ENCODE measurements at places on chromosomes 5 and 9.

DNA sequence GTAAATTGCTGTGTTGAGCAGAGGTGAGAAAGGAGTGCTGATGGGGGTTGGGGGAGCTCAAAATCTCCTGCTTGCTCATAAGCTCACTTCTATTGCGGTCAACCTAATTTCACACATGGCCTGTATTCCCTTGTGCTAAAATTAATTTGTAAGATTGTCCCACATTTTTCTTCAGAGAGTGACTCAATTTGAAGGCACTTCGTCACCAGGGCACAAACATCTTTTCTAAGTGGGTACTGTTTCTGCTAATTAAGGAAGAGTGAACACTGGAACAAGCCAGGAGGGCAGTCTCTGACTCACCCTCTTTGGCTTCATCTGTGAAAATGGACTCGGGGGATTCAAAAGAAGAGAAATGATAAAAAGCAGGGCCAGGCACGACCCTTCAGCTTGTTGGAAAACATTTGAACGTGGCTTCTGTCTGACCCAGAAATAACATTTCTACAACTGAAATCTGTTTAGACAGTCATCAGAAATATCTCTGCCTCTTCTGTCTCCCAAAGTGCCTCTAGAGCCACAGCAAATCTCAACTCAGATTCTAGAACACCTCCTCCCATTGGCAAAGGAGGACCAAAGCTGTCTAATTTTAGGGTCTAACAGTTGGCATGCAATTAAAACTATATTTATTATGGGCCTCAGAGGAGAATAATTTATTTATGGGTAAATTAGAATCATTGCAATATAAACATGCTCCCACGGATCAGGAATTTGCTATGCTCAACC is 49.8 kb downstream of the FEM1C start:
- DNase-seq = no peak

- DNase-seq = no peak
These were observed 407.7 kb downstream of the SH3GL2 start for GRCh38 chr9:17986595-17986994.

DNA sequence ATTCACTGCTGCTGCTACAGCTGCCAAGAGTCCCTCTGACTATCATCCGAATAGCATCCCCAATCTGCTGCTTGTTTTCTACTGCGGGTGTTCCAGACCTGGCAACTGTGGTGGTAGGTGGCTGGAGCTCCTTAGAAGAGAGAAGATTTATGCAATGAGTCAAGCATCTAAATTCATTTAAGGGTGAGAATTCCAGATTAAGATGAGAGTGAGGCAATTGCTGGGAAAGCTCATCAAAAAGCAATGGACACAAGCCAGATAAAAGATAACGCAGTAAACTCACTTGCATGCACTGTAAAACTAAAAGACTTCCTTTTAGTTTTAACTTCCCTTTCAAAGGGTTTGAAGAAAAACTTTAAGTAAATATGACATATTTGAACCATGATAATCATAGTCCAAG is 3.9 kb downstream of the PLK2 start:
- DNase-seq = no peak

- no peak for DNase-seq
These were observed 970.9 kb downstream of the EFNA5 start for GRCh38 chr5:106699796-106700195.

DNA sequence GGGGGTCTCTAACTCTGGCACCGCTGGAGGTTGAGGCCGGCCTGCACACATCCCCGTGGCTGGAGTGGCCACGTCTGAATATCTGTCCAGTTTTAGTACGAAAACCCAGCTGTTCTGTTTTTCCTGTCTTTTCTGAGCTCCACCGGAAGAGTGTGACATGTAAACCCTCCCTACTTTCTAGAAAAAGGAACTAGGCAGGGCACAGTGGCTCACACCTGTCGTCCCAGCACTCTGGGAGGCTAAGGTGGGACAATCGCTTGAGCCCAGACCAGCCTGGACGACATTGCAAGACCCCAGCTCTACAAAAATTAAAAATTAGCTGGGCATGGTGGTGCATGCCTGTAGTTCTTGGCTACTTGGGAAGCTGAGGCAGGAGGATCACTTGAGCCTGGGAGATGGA is 8.2 kb upstream of the PHYKPL start:
- no peak for DNase-seq

DNA sequence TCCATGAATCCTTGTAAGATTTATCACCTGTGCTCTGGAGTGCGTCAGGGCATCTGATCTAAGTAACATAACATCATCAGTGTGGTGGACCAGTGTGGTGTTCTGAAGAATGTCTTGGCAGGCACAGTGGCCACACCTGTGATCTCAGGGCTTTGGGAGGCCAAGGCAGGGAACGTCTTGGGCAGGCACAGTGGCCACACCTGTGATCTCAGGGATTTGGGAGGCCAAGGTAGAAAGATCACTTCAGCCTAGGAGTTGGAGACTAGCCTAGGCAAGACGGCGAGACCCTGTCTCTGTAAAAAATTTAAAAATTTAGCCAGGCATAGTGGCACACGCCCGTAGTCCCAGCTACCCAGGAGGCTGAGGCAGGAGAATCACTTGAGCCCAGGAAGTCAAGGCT is 185.5 kb downstream of the CACNA1B start:
- DNase-seq = no peak

DNA sequence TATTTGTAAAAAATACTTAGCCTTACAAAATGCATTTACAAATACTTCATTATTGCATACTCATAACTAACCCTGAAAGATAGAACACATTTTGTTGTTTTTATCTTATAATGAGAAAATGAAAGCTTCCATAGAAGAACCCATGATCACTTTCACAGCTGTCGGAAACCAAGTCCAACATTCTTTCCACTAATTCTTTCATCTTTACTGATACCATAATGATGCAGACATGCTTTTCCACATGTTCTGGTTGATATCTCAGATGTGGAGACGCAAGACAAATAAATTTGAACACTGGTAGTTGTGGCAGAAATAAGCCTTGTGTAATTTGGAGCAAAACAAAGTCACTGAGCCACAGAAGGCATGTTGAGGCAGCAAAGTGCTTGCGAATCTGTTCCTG is 136.0 kb downstream of the FBXO4 start:
- DNase-seq = no peak

DNA sequence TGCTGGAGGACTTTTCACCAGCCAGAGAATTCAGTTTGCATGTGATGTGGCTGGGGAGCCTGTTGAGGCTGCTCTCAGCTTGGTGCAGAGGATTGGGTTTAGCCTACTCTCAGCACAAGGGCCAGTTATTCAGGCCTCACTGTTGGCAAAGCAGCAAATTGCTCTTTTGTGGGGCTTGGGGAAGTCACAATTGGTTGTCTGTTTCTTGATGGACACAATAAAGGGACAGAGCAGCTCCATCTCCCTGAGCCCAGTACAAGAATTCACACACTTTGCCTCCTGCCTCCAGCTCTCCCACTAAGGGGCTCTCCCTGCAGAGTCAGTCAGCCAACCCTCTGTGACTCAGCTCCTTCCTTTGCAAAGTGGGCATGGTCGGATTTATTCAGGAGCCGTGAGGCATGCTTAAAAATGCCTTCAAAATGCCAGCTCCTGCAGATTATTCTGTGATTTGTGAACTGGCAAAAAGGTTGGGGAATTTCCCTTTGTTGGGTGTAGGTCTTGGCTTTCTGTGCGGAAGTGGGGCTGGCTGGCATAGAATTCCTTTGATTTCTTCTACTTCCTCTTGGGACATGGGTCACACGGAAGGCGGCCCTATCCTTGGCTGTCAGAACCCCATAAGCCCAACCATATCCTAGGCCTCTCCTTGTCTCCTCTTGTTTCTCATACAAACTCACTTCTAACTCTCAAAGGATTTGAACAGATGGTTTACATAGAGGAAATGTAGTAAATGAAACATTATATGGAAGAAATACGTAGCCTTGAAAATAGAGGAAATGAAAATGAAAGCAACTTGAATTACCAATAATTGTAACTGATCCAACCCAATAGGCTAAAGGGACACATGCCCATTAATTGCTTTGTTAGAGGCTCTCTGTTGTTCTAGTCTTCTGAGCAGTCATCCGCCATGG is 118.7 kb upstream of the CD180 start:
- no peak for DNase-seq

DNA sequence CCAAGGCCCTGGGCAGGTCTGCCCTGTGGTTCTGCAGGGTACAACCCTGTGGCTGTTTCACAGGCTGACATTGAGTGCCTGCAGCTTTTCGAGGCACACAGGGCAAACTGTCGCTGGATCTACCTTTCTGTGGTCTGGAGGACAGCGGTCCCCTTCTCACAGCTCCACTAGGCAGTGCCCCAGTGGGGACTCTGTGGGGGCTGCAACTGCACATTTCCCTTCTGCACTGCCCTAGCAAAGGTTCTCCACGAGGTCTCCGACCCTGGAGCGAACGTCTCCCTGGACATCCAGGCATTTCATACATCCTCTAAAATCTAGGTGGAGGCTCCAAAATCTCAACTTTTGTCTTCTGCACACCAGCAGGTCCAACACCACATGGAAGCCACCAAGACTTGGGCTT is 1645.2 kb upstream of the CDH6 start:
- no peak for DNase-seq

DNA sequence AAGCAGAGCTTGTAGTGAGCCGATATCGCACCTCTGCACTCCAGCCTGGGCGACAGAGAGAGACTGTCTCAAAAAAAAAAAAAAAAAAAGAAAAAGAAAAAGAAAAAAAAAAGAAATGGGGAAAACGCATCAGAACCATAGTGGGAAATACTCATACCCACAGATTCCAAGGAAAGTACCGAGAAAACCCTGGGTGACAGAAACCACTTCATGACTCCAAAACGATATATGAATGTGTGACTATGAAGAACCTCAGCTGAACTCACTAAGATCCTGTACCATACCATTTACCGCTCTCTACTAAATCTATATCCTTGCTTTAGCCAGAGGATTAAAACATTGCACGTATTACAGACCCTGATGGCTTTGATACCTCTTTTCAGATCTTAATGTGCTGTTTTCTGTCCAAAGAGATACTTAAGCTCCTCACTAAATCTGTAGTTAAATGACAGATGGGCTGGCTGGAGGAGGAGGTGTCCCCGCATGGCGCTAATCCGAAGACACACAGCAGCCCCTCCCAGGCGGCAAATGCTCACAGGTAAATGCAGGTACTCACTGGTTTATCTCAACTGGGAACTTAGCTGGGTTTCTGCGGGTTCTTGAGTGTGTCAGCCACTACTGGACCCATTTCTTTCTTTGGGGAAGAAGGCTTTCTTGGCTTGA is 2.8 kb downstream of the LPCAT1 start:
- no peak for DNase-seq

- DNase-seq = no peak
These were observed 158.6 kb upstream of the GLRA1 start for GRCh38 chr5:152083231-152083630.

- DNase-seq = no peak
These were observed 7.0 kb downstream of the TMEM252 start for GRCh38 chr9:68533678-68534077.

GRCh38 chr5:157486221-157486681 is 26.2 kb downstream of the NIPAL4 start:
- DNase-seq = no peak

DNA sequence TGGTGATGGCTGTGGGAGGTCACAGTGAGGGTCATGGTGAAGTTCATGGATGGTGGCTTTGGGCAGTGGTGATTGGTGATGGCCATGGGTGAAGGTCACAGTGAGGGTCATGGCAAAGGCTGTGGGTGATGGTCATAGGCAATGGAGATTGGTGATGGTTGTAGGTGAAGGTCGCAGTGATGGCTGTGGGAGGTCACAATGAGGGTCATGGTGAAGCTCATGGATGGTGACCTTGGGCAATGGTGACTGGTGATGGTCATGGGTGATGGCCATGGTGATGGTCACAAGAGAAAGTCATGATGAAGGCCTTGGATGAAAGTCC is 115.6 kb upstream of the IRX4 start:
- DNase-seq = no peak

- DNase-seq = no peak
These were observed 12.8 kb downstream of the SLC9A3 start for GRCh38 chr5:511476-511875.

All from stimulated activated CD4-positive, alpha-beta T cell treated with anti-CD3 and anti-CD28 coated beads, Interleukin-1b, Interleukin-23, amount 100 ng/mL, for 4 hours (primary cell).